ENCODE measurements at places on chromosomes 7 and 10.

DNA sequence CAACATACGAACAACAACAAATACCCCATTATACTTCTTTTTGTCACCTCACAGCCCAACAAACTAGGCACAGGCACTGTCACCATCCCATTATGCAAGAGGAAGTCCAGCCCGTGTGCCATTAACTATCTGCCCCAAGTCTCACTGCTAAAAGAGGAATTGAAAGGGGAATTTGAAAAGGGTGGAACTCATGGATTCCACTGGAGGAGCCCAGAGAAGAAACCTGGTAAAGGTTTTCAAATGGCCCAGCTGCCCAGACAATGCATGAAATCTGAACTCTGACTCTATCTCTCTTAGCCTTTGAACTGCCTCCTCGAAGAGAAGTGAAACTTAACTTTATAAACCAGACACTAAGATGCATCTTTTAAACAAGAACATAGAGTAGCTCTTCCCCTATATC lies 130.0 kb downstream of the PLXNA4 start:
- DNase-seq, result no peak

- DNase-seq, result no peak
These were observed 42.8 kb downstream of the TBXAS1 start for GRCh38 chr7:139871820-139872219.

- DNase-seq, result no peak
These were observed 69.6 kb downstream of the CYP26A1 start for GRCh38 chr10:93143281-93143680.

GRCh38 chr7:21305455-21306235 lies 122.2 kb upstream of the SP4 start:
- no peak for DNase-seq

GRCh38 chr7:142384493-142384922 lies 126.7 kb upstream of the PRSS58 start:
- DNase-seq, result no peak

DNA sequence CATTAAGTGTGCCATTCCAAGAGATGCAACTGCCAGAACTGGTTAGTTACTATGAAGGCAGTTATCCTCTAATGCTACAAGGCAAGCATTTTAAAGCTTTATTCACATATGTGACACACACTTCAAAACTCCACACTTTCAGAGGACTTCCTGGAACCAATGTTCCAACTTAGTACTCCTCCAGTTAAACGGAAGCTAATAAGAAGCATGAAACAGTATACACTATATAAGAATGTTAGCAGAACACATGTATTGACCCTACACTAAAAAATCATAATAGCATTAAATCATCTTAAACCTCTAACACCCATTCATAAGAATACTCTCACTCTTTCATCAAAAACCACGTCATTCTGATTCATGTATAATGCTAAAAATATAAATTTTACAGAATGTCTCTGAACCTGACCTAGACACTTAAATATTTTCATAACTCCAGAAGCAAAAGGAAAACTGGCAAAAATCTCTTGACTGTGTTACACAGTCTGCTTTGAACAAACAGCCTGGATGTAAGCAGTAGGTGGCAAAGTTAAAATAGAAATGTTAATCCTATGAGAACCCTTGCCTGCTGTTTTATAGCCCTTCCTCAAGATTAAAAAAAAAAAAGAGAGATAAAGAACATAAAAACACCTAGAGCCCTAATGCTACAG lies 135.0 kb downstream of the SEMA3C start:
- DNase-seq, result no peak

DNA sequence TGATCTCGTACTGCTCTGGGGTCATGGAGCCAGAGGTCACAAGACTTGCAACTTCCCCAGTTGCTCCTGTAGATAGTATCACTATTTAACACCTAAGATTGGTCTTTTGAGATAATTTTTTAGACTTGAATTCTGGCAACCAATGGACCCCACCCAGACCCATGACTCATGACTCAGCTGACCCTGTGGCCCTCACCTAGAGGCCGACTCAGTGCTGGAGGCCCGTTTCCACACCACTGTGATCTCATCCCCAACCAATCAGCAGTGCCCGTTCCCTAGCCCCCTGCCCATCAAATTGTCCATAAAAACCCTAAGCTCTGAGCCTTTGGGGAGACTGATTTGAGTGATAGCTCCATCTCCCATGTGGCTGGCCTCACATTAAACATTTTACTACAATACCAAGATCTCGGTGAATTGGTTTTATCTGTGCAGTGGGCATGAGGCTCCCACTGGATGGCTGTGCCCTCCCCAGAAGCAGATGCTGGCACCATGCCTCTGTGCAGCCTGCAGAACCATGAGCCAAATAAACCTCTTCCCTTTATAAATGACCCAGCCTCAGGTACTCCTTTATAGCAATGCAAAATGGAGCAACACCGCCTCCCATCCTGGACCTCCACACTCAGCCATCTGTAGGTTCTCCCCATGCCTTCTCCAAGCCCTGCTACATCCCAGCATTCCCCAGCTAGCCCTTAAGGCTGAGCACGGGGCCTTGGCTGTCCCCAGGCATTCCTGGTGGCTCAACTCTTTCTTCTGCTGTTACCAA lies 98.8 kb downstream of the PRKAG2 start:
- DNase-seq, result no peak

GRCh38 chr10:77529050-77529576 lies 108.5 kb downstream of the KCNMA1 start:
- DNase-seq, result no peak

DNA sequence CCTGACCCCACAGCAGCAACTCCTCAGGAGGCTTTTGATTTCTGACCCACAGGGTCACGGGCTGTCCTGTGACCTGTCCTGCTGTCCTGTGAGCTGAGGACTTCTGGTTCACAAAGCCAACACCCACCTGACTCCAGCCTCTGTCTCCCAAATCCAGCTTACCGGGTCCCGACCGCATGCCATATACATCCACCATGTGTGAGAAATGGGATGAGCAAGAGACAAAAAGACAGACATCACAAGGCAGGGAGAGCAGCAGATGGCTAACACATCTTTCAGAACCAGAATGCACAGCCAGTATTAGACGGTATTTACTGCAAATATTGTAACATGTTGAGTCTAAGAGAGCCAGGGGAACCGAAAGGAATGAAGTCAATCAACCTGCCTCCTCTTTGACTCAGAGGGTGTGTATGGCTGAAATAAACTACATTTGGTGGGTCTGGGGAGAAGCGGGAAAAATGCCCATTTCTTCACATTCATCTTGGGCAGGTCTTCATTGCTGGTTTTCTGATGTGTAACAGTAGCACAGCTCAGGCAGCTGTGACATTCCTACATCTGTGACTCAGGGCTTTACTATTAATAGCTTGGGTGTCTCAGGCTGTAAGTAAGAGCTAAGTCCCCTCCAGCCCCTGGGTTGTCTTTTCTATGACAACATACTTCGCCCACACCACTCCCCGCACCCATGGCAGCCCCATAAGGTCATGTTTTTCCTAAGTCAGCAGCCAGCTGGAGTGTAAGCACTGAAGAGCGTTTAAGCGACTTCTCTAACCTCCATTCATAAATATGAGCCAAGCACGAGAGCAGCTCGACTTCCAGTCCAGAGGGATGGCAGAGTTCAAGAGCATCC lies 25.0 kb downstream of the ABLIM1 start:
- DNase-seq, result peak; percentile 86

GRCh38 chr7:17109020-17109419 lies 189.4 kb upstream of the AHR start:
- DNase-seq, result no peak

- DNase-seq, result peak; percentile 73
These were observed 3.0 kb downstream of the PGAM2 start for GRCh38 chr7:44062180-44062902.

- DNase-seq, result no peak
These were observed 125.9 kb downstream of the GRK5 start for GRCh38 chr10:119333146-119333792.

DNA sequence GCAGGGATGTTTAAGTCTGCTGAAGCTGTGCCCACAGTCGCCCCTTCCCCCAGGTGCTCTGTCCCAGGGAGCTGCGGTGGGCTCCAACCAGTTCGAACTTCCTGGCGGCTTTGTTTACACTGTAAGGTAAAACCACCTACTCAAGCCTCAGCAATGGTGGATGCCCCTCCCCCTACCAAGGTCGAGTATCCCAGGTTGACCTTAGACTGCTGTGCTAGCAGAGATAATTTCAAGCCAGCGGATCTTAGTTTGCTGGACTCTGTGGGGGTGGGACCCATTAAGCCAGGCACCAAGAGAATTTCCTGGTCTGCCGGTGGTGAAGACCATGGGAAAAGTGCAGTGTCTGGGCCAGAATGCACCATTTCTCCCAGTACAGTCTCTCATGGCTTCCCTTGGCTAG lies 56.0 kb downstream of the CCDC7 start:
- DNase-seq, result no peak

All from coronary artery (tissue), 2 donors.